ENCODE measurements at places on chromosomes 3 and 15.

DNA sequence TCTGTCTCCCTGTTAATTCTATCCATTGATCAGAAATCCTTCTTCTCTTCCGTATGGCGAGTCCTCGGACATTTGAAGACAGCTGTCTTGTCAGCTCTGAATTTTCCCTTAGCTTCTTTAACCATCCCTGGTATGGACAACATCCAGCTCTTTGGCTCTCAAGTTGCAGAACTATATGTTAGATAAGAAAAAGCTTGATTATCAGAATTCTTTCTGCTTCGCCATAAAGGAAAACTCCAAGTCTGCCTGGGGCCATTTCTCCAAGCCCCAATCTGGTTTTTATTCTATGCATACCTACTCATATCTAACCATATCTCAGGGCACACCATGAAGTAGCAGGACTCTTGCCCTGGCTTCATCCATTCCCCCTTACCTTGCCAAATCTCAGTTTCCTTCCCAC is 215.7 kb upstream of the TMC3 start:
- DNase-seq = no peak

- no peak for DNase-seq
Measured at GRCh38 chr3:151327571-151328198, 1.7 kb downstream of the P2RY13 start.

GRCh38 chr3:105862217-105862616 is 6.6 kb downstream of the CBLB start:
- DNase-seq = no peak

GRCh38 chr3:103247459-103247858 is 812.6 kb downstream of the ZPLD1 start:
- DNase-seq = no peak

DNA sequence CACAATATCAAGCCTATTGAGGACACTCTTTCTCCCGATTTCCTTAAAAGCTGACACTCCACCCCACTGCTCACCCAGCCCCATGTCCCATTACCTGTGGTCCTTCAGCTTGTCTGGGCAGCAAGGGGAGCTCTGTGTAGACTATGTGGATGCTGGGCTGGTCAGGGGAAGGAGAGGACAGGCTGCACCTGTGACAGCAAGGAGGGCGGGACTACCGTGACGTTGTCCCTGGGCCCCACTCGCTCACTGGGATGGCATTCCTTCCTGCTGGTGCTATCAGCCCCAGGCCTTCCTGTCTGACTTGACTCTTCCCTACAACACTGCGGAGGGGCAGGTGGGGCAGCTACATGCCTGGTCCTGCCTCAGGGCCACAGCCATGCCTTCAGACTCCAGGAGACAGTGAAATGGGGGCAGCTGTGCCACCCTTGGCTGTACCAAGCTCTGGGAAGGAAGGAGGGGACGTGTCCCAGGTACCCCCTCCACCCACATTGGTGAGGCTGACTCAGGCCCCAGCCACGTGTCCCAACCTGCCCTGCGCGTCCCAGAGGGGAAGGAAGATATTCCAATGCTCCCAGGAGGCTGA is at the start of gene TMEM40:
Gene TMEM40 (minus strand): TSS at position 163 of the 583 bp plus-strand sequence. CDS start 9,427 bp downstream, outside the sequence.
- DNase-seq = no peak

- no peak for DNase-seq
Measured at GRCh38 chr15:57069423-57069822, 151.0 kb downstream of the TCF12 start.

- DNase-seq = no peak
Measured at GRCh38 chr15:66019826-66020398, 150.6 kb downstream of the RAB11A start.

DNA sequence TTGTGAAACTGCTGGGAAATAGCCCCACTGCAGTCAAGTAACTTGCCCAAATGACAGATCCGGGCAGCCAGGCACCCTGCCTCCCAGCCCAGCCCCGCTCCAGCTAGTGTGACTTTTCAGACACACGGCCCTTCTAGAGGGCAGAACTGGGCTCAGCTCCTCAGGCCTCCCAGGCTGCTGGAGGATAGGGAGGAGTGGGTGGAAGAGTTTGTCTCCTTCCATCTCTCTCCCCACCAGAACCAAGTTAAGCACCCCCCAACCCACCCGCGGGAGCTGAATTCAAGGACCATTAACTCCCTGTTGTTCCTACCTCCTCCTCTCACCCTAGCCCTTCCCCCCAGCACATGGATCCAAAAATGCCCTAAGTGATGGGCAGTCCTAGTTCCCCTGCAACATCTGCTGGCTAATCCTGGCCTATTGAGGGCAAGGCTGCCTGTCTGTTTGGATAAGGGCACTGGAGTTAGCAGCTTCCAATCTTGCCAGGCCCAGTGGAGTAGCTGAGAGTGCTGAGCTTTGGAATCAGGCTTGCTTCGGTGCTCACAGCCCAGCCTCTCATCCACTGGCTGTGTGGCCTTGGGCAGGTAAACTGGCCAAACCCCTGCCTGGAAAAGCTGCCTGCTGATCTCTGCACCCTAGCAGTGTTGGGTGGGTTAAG is 3.1 kb downstream of the CCDC33 start:
- DNase-seq = no peak
